ENCODE measurements at places on chromosomes 4 and X. TPM values are rescaled to one million over a fixed set of nuclear protein-coding genes. Genes with fewer than 3 reads are reported as not detected.

Gene DRD5
- total RNA-seq, result not detected

Gene TMSB4X
- 8,946 TPM for total RNA-seq

Gene ANK2
- 0.29 TPM for total RNA-seq

Gene RAB40AL
- total RNA-seq, result 0.36 TPM

Gene F8A2
- total RNA-seq, result not detected

Gene SPANXD
- not detected for total RNA-seq

Gene CSAG3
- total RNA-seq, result not detected

Gene SH3RF1
- total RNA-seq, result 0.07 TPM

Gene ETDB
- total RNA-seq, result not detected

Gene FAM184B
- total RNA-seq, result not detected

Gene FAM114A1
- 1.6 TPM for total RNA-seq

Gene GPR34
- not detected for total RNA-seq

Gene CRMP1
- not detected for total RNA-seq

Gene RAB33A
- total RNA-seq, result 21.8 TPM

Gene DACH2
- not detected for total RNA-seq

Gene TSPAN7
- not detected for total RNA-seq

Gene NEUROG2
- not detected for total RNA-seq

Gene RAI2
- total RNA-seq, result not detected

Gene TRIM75
- total RNA-seq, result not detected

Gene GPR173
- total RNA-seq, result not detected

Gene MAGED1
- 35.4 TPM for total RNA-seq

Gene CXCL11
- total RNA-seq, result not detected

Gene MAGEA11
- not detected for total RNA-seq

Gene NAP1L2
- 2.1 TPM for total RNA-seq

Gene LGI2
- not detected for total RNA-seq

Gene MFAP3L
- 0.03 TPM for total RNA-seq

Gene LPAR4
- total RNA-seq, result not detected

Gene UFSP2
- 20.0 TPM for total RNA-seq

Gene CCSER1
- total RNA-seq, result not detected

Gene PLK4
- total RNA-seq, result 40.1 TPM

Gene HTN1
- not detected for total RNA-seq

Gene SPANXA1
- total RNA-seq, result not detected

Gene F8A3
- total RNA-seq, result 0.89 TPM

Gene XKRX
- total RNA-seq, result 0.15 TPM

Gene SPANXB1
- total RNA-seq, result not detected

Gene IL2
- 0.60 TPM for total RNA-seq

Data from activated naive CD4-positive, alpha-beta T cell treated with anti-CD3 and anti-CD28 coated beads, Interleukin-2, amount 10 ng/mL, durations not matched to agents 5 hours and 36 hours (primary cell).